SK-MEL-5 (cell line): ENCODE measurements at places on chromosomes 12 and 14. TPM values are rescaled to one million over a fixed set of nuclear protein-coding genes. Genes with fewer than 3 reads are reported as not detected.

DNA sequence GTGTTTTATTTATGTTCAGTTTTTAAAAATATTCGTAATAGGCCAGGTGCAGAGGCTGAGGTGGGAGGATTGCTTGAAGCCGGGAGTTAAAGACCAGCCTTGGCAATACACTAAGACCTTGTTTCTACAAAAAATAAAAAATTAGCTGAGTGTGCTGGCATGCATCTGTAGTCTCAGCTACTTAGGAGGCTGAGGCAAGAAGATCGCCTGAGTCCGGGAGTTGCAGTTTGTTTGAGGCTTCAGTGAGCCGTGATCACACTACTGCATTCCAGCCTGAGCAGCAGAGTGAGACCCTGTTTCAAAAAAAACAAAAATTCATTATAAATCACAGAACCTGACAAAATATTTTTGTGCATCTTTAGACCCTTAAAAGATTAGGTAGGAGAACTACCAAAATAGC lies 240.1 kb upstream of the ARHGAP5 start:
- DNase-seq: no peak

- no peak for DNase-seq
Observed at GRCh38 chr12:122452701-122453285, 30.3 kb upstream of the CLIP1 start.

- no peak for DNase-seq
Observed at GRCh38 chr14:30211326-30211725, 283.7 kb upstream of the PRKD1 start.

- DNase-seq: no peak
Observed at GRCh38 chr14:24224618-24225071, 7.5 kb downstream of the NEDD8 start.

DNA sequence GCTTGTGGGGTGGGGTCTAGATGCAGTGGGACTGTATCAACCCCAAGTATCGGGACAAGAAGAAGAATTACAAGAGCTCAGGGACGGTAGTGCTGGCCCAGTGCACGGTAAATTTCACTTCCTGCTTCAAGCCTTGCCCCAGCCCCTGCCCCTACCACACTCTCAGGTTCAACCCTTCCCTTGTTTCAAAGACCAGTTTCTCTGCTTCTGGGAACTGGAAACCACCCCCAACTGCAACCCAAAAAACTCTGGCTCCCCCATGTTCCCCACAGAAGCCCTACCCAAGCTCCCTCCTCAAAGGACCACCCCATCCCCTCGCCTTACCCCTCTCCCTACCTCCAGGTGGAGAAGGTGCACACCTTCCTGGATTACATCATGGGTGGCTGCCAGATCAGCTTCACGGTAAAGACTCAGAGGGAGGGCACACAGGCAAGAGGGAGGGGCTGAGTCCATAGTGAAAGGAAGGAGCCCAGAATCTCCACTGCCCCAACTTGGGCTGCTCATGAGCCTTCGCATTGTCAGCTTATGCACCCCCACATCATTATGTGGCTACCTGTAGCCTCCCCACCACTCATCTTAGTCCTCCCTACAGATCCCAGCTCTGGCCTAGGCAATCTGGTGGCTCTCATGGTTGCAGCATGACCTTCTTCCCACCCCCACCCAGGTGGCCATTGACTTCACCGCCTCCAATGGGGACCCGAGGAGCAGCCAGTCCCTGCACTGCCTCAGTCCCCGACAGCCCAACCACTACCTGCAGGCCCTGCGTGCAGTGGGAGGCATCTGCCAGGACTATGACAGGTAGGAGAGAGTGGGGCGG lies 4.3 kb downstream of the CPNE6 start:
- DNase-seq: no peak

DNA sequence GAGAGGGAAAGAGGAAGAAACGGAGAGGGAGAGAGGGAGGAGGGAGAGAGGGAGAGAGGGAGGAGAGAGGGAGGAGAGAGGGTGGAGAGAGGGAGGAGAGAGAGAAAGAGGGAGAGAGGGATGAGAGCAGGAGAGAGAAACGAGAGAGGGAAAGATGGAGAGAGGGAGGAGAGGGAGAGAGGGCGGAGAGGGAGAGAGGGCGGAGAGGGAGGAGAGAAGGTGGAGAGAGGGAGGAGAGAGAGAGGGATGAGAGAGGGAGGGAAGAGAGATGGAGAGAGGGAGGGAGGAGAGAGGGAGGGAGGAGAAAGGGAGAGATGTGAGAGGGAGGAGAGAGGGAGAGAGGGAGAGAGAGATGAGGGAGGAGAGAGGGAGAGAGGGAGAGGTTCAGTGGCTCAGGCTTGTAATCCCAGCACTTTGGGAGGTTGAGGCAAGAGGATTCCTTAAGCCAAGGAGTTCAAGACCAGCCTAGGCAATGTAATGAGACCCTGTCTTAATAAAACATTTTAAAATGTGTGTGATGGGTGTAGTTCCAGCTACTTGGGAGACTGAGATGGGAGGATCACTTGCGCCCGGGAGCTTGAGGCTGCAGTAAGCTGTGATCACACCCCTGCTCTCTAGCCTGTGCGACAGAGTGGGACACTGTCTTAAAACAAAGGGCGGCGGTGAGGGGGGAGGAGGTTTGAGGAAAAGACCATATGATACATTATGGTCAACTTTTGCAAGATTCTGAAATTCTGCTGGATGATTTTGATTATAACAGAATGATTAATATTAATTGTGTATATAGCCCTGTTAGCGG lies 21.3 kb upstream of the SNRPF start:
- no peak for DNase-seq

DNA sequence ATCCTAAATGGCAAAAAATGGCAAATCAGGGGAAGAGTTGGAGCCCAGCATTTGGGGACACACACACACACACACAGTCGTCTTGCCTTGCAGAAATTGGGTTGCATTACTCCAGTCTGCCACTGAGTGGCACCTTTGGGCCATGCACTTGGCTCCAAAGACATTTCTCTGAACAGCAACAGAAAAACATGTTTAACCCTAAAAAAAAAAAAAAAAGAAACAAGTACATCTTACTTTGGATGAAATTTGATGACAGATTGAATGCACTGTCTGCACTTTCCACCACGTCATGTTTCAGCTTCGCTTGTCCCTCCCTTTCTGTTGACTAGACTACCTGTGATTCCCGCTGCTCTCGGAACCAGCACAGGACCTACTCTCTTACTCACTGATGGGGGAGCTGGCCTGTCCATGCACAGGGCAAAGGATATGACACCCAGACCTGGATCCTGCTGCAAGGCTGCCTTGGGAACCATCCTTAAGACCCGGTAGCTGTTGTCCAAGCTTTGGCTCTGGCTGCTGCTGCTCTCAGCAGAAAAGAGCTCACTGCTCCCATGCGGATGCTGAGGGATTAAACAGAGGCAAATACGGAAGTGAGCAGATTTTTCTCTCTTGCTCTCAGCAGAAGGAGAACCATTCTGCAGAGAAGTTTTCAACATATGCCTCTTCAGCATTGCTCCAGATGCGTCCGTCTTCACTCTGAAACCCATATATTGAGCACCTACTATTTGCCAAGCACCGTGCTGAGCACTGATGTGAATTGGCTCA lies 376.8 kb downstream of the DPF3 start:
- DNase-seq: peak; percentile 69

DNA sequence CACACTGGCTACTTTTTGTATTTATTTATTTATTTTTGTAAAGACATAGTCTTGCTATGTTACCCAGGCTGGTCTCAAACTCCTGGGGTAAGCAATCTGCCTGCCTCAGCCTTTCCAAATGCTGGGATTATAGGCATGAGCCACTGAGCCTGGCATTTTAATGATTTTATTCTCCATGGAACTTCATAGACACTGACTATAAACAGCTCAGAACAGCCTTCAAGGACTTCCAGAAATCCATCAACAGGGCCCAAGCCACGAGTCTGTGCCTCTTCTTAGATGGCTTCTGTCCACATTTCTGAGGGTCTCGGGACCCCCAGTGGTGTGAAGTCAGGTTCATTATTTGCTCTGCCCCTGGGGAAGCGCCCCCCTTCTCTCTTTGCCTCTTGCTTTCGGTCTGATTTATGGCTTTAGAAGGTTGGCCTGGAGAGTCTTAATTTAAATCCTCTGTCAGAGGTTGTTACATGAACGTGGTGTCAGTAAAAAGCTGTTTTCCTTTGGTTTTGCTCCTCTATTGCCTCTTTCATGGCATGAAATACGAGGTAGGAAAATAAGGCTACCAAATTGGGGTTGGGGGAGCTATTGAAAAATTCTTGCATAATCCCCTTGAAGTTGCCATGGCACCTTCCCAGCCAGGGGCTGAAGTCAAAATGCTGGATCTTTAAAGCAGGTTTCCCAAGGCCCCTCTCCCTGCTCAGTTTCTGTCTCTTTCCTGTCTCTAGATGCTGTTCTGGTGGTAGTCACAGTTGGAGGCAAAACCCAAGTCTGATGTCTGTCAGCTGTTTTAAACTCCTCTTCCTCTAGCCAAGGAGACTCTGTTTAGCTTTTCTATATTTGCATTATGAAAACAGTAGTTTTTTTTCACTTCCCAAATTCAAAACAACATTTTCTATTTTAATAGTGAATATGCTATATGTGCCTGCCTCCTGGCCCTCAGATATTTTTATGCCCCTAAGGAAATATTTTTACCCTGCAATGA lies 129.4 kb downstream of the SMOC1 start:
- DNase-seq: no peak

DNA sequence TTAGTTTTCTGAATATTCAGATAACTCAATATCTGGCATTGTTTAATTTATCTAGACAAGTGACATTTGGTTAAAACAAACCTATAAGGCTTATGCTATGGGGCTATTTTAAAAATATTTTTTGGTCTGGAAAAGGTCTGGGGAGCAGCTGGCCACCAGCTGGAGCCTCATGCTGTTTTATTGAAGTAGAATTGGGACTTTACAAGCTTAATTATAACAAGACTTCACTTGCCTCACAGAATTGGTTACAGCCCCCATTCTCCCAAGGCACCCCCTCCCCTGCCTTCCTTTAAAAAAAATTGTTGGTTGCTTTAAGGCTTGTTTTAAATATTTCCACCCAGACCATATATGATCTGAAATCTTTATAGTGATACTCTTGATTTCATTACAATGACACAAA lies 453.9 kb downstream of the ADAMTS20 start:
- DNase-seq: no peak

DNA sequence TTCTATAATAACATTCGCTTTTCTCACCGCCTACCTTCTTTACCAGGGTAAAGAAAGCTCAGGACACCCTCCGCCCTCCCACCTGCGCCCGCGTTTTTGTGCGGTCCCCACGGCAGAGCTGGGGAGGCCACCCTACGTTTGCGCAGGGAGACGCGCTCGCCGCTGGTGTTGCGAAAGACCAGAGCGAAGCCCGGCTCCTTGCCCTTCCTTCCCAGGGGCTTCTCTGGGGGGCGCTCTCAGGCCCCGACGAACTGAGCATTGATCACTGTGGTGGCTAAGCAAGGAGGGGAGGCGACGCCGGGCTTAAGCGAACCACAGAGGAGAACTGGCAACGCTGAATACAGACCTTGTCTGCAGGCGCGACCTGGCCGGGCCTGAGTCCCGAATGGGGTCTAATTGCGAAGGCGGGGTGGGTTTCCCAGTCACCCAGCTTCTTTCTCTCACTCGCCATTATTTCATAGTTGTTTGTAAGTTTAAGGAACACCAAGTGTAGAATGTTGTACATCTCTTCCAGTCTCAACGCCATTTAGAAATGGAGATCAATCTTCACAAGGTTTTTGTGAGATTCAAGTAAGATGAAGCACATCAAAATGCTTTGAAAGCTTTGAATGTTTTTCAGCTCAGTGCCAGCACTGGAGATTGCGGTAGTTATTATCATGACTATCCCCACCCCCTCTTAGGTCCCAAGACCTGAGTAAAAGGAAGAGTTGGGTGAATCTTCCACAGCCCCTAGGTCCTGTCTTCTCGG lies 1.7 kb upstream of the NKX2-1 start:
- no peak for DNase-seq

DNA sequence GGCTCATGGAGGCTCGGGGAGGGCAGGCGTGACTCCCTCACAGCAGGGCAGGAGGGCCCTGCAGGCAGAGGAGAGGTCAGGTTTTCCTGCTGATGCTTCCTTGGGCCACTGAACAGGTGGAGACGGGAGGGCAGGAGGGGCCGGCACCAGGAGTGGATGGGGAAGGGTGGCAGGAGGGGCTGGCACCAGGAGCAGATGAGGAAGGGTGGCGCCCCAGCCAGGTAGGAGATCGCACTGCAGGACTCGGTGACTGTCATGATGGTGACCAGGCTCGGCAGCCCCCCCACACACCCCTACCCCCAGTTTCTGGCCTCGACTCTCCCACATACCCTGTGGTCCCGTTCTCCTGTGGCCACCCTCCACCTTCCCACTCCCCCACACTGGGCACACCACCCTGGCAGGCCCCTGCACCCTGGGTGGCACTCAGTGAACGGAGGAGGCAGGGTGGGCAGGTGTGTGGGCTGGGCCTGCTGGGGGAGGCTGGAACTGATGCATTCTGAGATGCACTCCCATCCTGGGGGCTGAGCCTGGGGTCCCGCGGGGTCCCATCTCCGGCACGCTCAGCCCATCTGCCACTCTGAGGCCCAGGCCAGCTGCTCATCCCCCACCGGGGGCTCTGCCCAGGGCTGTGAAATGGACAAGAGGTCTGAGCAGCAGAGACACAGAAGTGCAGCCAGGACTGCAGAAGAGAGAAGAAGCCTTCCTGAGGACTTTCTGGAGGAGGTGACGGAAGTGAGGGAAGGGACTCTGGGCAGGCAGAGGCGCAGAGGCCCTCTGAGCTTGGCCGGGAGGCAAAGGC lies 2.8 kb downstream of the NUDT14 start:
- DNase-seq: no peak

DNA sequence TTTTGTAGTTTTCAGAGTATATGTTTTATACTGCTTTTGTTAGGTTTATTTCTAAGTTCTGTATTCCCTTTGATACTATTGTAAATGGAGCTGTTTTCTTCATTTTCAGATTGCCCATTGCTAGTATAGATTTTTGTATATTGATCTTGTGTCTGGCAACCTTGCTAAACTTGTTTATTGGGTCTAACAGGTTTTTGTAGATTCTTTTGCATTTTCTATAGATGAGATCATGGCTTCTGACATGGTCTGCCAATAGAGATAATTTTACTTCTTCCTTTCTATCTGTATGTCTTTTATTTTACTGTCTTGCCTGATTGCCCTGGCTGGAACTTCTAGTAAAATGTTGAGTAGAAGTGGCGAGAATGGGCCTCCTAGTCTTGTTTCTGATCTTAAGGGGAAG lies 40.3 kb downstream of the ANKRD9 start:
- no peak for DNase-seq

DNA sequence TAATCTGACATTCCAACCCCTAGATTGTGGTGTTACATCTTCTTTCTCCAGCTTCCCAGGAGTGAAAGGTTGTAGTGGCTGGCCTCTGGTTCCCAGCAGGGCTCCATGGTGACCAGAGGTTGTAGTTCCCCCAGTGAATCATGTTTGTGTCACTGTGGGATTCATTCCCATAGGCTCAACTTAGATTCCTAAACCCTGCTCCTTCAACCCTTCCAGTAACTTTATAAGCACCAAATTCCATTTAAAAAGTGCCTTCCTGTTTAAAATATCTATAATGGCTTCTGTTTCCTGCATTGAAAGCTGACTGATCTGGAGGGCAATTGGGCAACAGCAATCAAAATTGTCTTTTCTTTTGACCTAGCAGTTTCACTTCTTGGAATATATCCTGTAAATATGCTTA lies 40.5 kb upstream of the TBC1D15 start:
- no peak for DNase-seq

The RNASE7 gene
- total RNA-seq: not detected in 2 replicates

The ERG28 gene
- total RNA-seq: 13.5 and 13.7 TPM in 2 replicates

The MARK3 gene
- total RNA-seq: 57.2 and 60.6 TPM in 2 replicates

The OR4E2 gene
- total RNA-seq: not detected in 2 replicates

The RHEBL1 gene
- 5.2 and 7.8 TPM in 2 replicates for total RNA-seq

The CLEC1B gene
- total RNA-seq: not detected in 2 replicates

The PLA2G1B gene
- not detected in 2 replicates for total RNA-seq

The MAP1LC3B2 gene
- not detected in 2 replicates for total RNA-seq

The PLCZ1 gene
- not detected in 2 replicates for total RNA-seq

The ALX1 gene
- 40.8 and 41.7 TPM in 2 replicates for total RNA-seq

The LARP4 gene
- 42.2 and 44.7 TPM in 2 replicates for total RNA-seq
